ENCODE measurements at places on chromosomes 4 and X.
A peak's percentile ranks its signal among the peaks of the same experiment; 100 is the strongest.

DNA sequence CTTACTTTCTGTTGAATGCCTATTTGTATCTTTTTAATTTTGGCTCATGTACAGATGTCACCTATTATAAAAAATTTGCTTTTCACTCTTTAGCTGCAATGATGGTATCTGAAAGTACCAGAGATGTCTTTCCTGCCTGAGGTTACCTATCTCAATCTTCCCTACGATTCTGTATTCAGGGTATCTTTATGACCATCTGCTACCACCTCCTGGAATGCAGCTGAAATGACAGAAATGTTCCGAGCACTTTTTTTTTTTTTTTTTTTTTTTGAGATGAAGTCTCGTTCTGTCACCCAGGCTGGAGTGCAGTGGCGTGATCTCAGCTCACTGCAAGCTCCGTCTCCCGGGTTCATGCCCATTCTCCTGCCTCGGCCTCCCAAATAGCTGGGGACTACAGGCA lies 136.4 kb downstream of the REPS2 start:
- DNase-seq: no peak

DNA sequence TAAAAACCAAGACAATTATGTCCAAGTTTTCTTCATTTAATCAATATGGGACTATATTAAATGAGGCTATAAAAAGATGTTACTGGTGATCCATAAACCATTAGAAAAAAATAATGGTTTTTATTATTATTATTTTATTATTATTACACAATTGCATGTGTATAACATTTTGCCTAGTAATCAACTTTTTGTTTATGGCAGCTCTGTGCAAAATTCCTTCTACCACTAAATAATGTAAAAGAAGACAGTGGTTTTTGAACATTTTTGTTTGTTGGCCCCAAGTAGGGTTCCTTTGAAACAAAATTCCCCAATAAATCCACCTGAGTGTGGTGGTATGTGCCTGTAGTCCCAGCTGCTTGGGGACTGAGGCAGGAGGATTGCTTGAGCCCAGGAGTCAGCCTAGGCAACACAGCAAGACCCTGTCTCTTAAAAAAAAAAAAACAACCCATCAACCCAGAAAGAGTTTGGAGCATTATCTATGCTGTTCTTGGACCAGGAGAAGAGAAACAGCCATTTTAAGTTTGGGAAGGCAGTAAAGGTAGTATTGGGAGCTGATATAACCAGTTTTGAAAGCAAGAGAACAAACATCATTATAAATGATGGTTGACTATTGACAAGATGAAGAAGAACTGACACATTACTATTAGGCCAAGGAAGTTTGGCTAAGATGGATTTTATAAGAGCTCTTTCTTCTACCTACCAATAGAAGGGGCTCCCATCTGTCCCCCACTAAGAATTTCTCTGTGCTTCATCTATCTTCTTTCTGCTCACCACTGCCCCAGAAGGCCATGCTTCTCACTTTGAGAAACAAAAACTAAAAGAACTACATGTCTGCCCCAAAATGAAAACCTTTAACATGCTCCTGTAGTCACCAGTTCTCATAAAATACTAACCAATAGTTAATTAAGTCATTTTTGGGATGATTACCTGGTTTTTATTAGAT lies 2.2 kb downstream of the TMEM156 start:
- no peak for DNase-seq

DNA sequence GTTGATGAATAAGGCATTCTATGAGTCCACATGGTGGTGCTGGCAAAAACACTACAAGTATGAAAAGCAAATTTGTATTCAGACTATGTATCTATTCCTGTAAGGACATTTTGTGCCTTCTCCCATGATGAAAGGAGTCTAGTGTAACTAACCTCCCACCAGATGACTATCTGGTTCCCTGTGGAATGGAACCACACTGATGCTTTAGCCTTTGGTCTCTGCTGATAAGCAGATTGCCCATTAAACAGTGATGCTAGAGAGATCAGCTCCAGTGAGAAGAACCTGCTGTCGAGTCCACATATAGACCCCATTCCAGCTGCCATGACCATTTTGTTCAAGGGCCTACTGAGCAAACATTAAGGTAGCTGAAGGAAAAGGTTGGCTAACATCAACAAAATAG lies 10.5 kb upstream of the THOC2 start:
- peak; percentile 22 for DNase-seq

DNA sequence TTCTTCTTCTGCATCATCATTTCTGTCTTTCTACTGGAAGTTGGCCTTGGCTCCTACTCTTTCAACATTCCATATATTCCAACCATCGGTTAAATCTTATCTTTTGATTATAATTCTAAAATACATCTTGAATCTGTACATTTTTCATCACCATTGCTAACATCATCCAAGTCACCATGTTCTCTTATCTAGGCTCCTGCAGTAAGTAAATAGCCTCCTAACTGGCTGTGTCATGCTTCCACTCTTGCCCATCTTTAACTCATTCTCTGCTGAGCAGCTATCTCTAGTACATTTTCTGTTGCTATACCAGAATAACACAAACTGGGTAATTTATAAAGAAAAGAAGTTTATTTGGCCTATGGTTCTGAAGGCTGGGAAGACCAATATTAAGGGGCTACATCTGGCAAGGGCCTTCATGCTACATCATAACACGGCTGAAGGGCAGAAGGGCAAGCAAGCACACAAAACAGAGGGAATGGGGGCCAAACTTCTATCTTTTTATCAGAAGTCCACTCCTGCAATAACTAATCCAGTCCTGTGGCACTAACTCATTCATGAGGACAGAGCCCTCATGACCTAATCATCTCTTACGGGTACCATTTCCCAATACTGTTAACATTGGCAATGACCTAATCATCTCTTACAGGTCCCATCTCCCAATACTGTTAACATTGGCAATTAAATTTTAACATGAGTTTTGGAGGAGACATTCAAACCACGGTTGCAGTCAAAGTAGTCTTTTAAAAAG lies 72.2 kb downstream of the ENOX2 start:
- DNase-seq: no peak

- no peak for DNase-seq
These were observed 5.0 kb upstream of the ABLIM2 start for GRCh38 chr4:8163436-8164193.

DNA sequence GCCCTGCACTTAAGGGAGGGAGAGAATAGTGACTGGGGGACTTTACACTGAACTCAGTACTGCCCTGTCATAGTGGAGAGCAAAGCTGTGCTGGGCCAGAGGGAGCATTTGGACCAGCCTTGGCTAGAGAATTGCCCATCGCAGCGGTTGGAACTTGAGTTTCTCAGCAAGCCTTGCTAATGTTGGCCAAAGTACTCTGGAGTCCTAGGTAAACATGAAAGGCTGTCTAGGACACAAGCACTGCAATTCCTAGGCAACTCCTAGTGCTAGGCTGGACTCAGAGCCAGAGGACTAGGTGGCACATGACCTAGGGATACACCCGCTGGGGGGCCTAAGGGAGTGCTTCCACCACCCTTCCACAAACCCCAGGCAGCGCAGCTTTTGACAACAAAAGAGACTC lies 15.0 kb downstream of the MED14 start:
- no peak for DNase-seq

GRCh38 chr4:54064317-54065111 lies at the start of gene CHIC2:
Gene CHIC2 (minus strand): TSS chr4:54064605. CDS start chr4:54064300, 305 bp downstream.
- peak; percentile 92 for DNase-seq

GRCh38 chrX:126339928-126340327 lies 173.8 kb upstream of the DCAF12L2 start:
- no peak for DNase-seq

DNA sequence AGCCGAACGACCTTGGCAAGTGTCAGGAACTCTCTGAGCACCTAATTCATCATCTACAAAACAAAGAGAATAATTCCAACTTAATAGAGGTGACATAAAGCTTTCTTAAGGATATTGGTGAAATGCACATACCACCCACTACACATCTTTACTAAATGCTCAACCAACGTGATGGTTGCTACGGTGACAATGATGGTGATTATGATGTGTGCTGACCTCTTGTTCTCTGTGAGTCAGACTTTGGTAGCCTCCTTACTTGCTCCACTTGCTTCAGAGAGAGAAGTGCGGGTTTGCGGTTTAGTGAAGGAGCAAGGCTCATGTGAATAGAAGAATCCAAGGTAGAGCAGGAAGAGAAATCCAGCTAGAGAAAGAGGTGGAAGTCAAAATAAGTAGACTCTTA lies 52.8 kb upstream of the CLNK start:
- no peak for DNase-seq

All from NCI-H510A treated with DMSO at 0.1 percent for 48 hours (cell line).